ENCODE measurements at places on chromosomes 7 and 10.

- no peak overlapping the region for H3K27ac ChIP-seq
- H3K4me3 ChIP-seq, result no peak overlapping the region
- no peaks in the 10 kb centered on the region for H3K4me1 ChIP-seq
- H3K36me3 ChIP-seq, result peaks cover 13% of the 10 kb centered on the region
- no peak for DNase-seq
- no peaks in the 10 kb centered on the region for H3K27me3 ChIP-seq
These were observed 13.7 kb downstream of the AGR2 start for GRCh38 chr7:16791071-16791470.

DNA sequence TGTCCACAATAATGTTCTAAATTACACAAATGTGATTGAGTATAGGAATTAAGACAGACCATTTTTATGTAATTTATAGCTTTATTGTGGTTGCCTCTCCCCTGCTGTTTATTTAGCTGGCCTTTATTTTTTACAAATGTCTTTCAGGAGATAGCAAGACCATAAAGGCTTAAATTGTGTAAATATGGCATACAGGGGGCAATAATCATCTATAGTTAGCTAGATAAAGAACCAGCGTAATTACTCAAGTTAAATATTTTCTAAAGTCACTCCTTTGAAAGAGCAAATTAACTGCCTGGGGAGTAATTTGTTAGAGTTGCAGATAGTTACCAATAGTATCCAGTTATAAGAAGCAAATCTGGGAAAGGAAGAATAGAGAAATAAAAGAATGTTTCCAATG lies at the start of gene MALRD1:
MALRD1 (plus strand) TSS at position 313 of the 400 bp plus-strand sequence. CDS start 138 bp downstream, outside the sequence.
- H3K27me3 ChIP-seq, result no peaks in the 10 kb centered on the region
- no peak within 1 kb of the TSS for H3K27ac ChIP-seq
- H3K4me3 ChIP-seq, result no peak within 1 kb of the TSS
- no peak for DNase-seq
- no peaks in the 10 kb centered on the region for H3K36me3 ChIP-seq

- no peak overlapping the region for H3K4me3 ChIP-seq
- 0 out of 2 replicates have a peak, but pooled peaks cover 4% of the 10 kb centered on the region for H3K4me1 ChIP-seq
- H3K36me3 ChIP-seq, result no peaks in the 10 kb centered on the region
- no peak overlapping the region for H3K27ac ChIP-seq
- no peaks in the 10 kb centered on the region for H3K27me3 ChIP-seq
- no peak for DNase-seq
These were observed 320.8 kb upstream of the NFE2L3 start for GRCh38 chr7:25831062-25831691.

DNA sequence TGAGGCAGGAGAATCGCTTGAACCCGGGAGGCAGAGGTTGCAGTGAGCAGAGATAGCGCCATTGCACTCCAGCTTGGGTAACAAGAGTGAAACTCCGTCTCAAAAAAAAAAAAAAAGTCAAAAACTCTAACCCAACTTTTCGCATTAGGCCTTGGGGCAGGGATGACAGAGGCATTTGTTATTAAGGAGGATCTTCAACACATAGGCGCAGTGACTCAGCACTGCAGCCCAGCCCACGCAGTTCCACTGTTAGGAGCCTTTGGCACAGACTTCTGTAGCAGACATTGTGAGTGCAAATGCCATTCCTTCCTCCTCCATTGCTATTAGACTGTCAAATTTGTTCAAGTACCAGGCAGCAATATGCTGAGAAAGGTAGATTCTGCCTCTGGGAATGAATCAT lies 43.1 kb upstream of the KLHL7 start:
- no peak for DNase-seq
- H3K4me3 ChIP-seq, result no peak overlapping the region
- H3K27ac ChIP-seq, result no peak overlapping the region

DNA sequence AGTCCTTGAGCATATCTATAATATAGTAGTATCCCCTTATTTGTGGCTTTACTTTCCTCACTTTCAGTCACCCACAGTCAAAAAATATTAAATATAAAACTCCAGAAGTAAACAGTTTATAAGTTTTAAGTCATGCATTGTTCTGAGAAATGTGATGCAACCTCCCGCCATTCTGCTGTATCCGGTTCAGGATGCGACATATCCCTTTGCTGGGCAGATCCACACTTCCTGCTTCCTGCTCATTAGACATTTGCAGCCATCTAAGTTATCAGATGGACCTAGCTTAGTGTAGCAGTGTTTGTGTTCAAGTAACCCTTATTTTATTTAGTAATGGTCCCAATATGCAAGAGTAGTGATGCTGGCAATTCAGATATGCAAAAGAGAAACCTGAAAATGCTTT lies 38.9 kb upstream of the BMS1 start:
- no peak overlapping the region for H3K4me3 ChIP-seq
- H3K4me1 ChIP-seq, result no peaks in the 10 kb centered on the region
- H3K27me3 ChIP-seq, result peaks cover 4% of the 10 kb centered on the region

DNA sequence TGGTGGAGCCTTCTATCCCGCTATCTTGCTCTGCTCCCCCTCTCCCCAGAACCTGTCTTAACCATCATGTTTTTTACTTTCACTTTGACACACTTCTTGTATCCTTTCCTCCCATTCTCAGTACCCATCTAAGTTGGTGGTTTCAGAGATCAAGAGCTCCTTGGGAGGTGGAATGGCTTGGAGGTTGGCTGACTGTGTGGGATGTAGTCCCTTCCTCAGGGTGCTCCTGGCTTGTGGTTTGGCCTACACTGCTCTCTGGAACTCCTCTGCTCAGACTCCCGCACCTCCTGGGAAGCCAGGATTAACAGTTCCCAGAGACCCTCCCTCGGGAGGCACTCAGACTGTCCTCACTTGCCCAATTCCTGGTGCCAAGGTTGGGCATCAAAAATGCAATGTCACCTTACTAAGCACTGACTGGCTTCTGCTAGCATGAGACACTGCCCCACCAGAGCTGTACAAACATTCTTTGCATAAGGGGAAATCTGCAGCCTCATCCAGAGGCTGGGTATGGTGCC lies 93.1 kb upstream of the NAMPT start:
- no peaks in the 10 kb centered on the region for H3K4me1 ChIP-seq
- no peak for DNase-seq
- H3K4me3 ChIP-seq, result no peak overlapping the region
- H3K27ac ChIP-seq, result no peak overlapping the region
- no peaks in the 10 kb centered on the region for H3K36me3 ChIP-seq
- no peaks in the 10 kb centered on the region for H3K27me3 ChIP-seq

GRCh38 chr10:43395571-43396060 lies 13.4 kb downstream of the HNRNPF start:
- H3K36me3 ChIP-seq, result peaks cover 32% of the 10 kb centered on the region
- peak overlapping the region; percentile 67 for H3K4me3 ChIP-seq
- no peak for DNase-seq
- H3K27ac ChIP-seq, result peak overlapping the region; percentile 96
- H3K4me1 ChIP-seq, result peaks cover 43% of the 10 kb centered on the region

GRCh38 chr7:50068850-50069551 lies 24.0 kb downstream of the ZPBP start:
- H3K4me1 ChIP-seq, result peaks cover 8% of the 10 kb centered on the region
- peak overlapping the region; percentile 53 for H3K4me3 ChIP-seq
- DNase-seq, result peak; percentile 8
- no peaks in the 10 kb centered on the region for H3K27me3 ChIP-seq

DNA sequence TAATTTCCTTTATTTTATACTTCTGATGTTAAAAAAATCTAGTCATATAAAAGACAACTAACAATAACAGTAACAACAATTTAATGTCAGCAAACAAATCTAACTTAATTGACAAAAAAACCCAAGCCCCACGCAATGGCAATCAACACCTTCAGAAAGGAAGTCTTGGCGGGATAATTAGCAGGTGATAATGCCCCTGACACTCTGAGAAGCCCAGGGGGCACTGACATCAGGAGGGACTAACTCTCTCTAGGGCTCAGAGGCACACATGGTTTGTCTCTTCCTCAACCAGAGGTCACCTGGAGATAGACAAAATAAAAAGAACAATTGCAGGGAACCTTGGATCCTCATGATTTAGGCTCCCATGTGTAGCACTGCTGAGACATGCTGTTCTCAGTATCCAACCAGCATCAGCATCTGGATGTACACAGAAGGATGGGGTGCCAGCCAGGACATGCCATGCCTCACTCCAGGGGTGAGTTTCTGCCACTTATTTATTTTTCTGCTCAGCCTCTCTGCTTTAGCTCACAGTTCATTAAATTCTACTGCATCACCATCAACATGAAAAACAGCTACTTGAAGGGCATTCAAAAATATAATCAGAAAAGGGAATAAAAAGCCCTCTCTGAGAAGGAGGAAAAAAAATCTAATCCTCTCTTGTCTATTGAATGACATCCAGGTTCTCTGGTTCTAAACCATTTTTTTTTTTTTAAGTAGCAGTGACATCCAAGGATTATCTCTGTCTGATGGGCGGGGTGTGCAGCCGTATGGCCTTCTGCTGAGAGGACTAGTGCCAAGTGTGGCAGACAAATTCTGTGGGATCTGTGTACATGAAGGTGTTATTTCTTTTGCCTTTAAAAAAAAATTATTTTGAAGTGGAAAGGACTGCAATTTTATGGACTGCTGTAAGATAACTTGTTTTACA lies 96.3 kb downstream of the ATXN7L1 start:
- DNase-seq, result no peak
- H3K27ac ChIP-seq, result no peak overlapping the region
- peaks cover 13% of the 10 kb centered on the region for H3K4me1 ChIP-seq
- H3K36me3 ChIP-seq, result no peaks in the 10 kb centered on the region
- H3K27me3 ChIP-seq, result no peaks in the 10 kb centered on the region

DNA sequence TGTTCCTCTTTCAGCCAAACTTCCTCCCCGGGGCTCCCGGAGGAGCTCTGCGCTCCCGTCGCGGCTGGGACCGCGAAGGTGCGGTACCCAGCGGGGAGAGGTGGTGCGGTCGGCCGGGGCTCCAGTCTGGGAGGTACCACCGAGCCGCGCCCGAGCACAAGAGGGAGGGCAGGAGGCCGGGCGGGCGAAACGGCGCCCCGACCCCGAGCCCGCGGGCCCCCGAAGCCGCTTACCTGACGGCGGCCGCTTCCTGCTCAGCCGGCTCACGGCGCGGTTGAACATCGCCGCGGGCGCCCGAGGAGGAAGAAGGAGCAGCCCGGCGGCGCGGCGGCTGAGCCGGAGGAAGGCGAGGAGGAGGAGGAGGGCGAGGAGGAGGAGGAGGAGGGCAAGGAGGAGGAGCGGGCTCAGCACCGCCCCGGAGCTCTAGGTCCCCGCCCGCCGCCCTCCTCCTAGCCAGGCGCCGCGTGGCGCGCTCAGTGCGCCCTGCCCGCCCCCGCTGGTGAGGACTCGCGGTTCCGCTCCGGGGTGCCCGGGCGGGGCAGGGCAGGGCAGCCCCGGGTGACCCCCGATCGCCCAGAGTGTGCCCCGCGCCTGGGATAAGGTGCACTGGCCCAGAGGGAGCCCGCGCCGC lies at the start of gene RGS10:
RGS10 (minus strand) TSS at position 363 of the 631 bp plus-strand sequence; CDS start at position 282, 81 bp downstream.
- no peaks in the 10 kb centered on the region for H3K36me3 ChIP-seq
- peaks cover 59% of the 10 kb centered on the region for H3K4me1 ChIP-seq
- no peak for DNase-seq

GRCh38 chr7:756231-756927 lies 29.3 kb upstream of the PRKAR1B start:
- H3K4me1 ChIP-seq, result no peaks in the 10 kb centered on the region
- H3K27ac ChIP-seq, result no peak overlapping the region
- H3K4me3 ChIP-seq, result no peak overlapping the region
- no peak for DNase-seq
- H3K36me3 ChIP-seq, result peaks cover 20% of the 10 kb centered on the region

- no peak overlapping the region for H3K27ac ChIP-seq
- H3K4me3 ChIP-seq, result no peak overlapping the region
- peaks cover 26% of the 10 kb centered on the region for H3K4me1 ChIP-seq
- H3K27me3 ChIP-seq, result no peaks in the 10 kb centered on the region
- DNase-seq, result no peak
These were observed 51.8 kb downstream of the RASGEF1A start for GRCh38 chr10:43214956-43215561.

DNA sequence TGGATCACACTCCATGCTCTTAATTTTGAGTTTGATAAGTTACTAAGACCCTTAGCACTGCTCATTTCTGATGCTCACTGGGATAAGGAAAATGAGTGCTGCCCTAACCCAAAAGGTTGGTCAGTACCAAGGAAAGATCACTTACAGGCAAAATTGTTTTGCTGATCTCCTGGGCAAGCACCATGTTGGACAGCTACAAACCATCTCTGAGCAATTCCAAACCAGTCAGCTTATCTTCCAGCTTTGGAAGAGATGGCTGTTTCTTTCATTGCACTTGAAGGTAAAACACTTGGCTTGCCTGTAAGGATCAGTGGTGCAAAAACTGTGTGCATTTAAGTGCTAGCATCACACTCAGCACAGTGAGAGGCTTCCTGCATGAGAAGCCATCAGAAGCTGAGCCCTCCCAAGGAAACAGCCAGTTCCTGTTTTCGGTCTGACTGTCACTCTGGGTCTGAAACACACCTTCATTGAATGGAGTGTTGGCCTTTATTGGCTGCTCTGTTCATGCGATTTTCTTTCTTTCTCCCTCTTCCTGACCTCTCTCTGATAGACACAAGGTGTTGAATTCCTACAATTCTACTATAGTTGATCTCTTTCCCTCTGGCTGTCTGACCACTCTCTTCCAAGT lies 126.4 kb upstream of the GHITM start:
- no peak overlapping the region for H3K4me3 ChIP-seq
- H3K36me3 ChIP-seq, result no peaks in the 10 kb centered on the region
- no peaks in the 10 kb centered on the region for H3K27me3 ChIP-seq
- no peak overlapping the region for H3K27ac ChIP-seq
- DNase-seq, result no peak

DNA sequence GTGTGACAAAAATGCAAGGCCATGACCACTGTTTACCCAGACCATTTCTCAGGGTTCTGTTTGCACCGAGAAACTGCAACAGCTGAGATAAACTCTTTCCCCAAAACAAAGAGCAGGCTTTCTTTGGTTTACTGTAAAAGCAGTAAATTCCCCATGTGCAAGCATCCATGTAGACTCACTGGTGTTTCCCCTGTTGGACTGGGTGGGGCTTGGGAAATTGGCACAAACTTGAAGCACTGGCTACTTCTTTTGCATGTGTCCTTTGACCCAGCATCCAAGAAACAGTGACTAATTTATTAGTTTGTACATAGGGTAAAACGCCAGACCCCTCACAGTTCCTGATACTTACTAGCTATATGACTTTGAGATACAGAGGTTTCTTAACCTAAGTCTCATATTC lies 12.3 kb downstream of the IQUB start:
- DNase-seq, result no peak
- no peak overlapping the region for H3K27ac ChIP-seq
- H3K4me3 ChIP-seq, result no peak overlapping the region
- H3K27me3 ChIP-seq, result no peaks in the 10 kb centered on the region
- H3K4me1 ChIP-seq, result no peaks in the 10 kb centered on the region

DNA sequence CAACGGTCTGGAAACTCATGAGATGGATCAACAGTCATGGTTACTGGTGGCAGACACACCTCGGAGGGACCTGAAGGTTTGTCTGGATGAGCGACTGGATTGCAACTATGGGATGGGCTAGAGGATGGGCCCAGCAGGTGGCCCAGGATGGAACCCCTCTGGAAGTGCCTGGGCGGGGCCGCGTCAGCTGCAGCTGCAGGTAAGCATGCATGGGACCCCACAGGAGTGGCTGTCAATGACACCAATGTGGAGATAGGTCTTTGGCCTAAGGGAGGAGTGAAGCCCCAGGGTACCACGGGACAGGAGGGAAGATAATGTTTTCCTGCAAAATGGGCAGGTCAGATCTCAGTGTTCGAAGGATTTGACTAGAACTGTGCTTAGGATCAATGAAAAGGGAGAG lies 103.4 kb downstream of the LANCL2 start:
- no peak overlapping the region for H3K27ac ChIP-seq
- H3K4me1 ChIP-seq, result no peaks in the 10 kb centered on the region
- no peak overlapping the region for H3K4me3 ChIP-seq

Measured in Panc1 (cell line).